ENCODE measurements at places on chromosomes 5 and 9.

GRCh38 chr5:33231214-33231710 lies 209.5 kb upstream of the TARS1 start:
- DNase-seq: no peak

GRCh38 chr9:1383899-1384455 lies 333.8 kb downstream of the DMRT2 start:
- DNase-seq: no peak

DNA sequence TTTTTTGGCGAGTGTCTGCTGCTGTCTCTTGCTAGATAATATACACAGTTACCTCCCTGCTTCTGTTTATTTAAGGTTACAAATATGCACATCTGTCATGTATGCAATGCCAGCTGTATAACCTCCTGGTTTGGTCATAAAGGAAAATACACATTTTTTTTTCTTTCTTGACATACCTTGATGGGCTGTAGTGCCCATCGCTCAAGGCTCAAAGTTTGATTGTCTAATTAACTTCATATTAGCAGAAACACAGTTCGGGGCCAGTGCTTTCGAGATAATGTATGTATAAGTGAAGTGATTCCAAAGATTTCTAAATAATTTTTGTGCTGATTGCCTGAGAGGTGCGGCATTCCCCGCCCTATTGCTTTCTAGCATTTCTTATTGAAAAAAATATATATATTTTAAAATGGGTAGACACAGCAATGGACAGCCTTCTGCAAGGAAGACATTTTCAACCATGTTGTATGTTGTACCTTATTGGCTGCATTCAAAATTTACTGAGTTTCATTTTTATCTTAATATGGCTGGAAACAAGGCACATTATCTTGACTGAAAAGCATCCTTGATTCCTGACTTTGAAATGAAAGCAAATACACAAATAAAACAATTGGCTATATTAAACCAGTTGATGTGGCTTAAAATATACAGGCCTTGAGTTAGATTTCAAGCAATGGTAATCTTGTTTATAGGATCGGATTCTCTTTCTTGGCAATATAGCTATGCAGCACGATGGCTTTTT lies 206.2 kb downstream of the MEF2C start:
- no peak for DNase-seq

DNA sequence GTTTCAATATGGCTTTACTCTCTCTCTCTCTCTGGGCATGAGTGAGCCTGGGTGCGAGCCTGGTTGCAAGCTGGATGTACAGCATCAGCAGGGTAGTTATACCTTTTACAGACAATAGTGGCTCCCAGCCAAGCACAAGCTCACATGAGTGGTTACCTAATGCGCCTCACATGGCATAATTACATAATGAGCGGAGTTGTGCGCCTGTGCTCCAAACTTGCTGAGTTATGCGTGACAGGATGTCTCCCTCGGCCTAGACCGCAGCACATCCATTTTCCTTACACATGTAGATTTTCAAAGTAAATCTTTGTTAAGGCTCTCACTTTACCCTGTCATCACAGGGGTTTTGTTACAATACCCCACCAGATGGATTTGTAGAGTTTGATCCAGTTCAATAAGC lies 233.5 kb upstream of the WWC1 start:
- DNase-seq: no peak

DNA sequence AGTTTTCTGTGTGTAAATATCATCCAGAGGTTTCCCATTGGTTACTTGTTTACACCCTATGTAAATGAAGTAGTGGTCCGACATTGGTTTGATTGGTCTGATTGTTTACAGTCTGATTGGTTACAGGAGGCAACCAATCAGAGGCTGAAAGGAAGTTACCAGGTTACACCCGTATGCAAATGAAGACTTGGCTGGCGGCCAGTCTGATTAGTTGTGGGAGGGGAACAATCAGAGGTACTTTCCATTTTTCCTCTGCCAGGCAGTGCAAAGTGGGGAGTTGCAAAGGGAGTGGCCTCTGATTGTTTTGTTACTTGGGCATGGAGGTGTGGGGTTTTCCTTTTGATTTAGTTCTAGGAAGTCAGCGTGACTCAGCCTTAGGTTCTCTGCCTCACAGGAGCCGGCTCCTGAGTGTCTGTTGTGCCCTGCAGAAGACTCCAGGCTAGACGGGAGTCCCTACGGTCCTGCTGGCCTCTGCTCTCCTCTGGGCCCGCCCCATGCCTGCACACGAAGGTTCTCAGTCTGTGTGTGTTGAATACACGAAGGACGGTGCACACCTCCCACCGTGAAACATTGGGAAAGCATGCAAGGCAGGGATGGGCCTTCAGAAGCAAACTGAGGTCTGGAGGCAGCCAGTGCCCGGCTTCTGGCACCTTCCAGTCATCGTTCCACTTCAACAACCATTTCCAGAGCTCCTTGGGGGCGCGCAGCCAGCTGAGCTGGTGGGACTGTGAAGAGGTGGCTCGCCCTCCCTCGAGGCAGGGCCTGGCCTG lies 42.9 kb downstream of the OLFM1 start:
- DNase-seq: peak; percentile 27

DNA sequence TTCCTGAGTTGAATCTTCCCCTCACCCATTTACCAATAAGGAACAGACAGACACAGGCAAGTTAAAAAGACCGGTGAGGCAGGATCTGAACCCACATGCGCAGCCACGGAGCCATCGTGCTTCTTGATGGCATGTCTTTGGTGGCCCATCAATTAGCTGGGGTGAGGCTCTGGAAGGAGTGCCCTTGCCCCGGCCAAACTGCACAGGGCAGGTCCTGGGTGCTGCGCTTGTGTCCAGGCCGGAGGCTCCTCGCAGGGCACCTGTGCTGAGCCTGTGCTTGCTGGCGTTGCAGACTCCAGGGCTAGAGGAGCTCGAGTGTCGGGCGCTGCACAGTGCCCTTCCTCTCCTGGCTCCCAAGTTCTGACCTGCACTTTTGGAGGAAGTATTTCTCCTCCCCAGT lies 66.4 kb downstream of the PSMB7 start:
- no peak for DNase-seq

GRCh38 chr5:173247510-173247909 lies 12.5 kb upstream of the NKX2-5 start:
- DNase-seq: no peak

DNA sequence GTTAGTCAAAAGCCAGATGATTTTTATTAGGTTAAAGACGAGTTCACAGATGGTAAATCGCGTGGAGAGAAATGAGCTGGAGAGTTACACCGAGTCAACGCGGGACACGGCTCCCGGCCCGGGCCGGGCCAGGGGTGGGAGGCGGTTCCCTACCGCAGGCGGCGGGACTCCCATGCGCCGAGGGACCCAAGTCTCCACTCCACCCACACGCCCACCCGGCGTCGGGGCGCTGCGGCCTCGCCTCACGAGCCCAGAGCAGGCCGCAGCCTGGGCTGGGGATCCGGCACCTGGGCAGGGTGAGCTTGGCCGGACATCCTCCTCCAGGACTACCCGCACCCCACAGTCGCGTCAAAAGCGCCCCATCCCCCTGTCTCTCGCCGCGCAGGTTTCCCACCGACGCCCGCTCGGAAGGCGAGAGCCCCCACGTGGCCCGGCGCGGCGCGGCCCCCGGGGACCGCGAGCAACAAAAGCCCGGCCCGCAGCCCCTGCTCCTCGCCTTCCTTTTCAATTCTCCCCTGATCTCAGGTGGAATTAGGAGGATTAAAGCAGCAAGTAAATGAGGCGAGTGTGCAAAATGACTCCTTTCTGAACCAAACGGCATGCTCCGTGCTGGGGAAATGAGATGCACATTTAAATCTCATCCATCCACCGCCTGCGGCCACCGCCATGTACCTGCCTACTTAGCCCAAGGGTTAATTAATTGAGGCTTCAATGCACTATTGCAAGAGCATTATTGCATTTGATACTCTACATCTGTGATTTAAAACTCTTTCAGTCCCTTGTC lies 196.5 kb upstream of the TBCA start:
- no peak for DNase-seq

- DNase-seq: no peak
These were observed 9.3 kb downstream of the CAST start for GRCh38 chr5:96671441-96671840.

DNA sequence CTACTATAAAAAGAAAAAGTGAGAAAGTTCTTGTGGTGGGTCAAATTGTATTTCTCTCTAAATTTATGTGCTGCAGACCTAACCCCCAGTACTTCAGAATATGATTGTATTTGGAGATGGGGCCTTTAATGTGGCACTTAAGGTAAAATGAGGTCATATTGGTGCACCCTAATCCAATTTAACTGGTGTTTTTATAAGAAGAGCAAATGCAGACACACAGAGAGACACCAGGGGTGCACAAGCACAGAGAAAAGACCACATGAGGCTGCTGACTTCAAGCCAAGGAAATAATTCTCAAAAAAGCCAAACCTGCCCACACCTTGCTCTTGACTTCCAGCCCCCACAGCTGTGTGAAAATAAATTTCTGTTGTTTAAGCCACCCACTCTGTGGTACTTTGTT lies 80.2 kb upstream of the HTR4 start:
- no peak for DNase-seq

GRCh38 chr9:13171261-13171660 lies 108.2 kb downstream of the MPDZ start:
- no peak for DNase-seq

DNA sequence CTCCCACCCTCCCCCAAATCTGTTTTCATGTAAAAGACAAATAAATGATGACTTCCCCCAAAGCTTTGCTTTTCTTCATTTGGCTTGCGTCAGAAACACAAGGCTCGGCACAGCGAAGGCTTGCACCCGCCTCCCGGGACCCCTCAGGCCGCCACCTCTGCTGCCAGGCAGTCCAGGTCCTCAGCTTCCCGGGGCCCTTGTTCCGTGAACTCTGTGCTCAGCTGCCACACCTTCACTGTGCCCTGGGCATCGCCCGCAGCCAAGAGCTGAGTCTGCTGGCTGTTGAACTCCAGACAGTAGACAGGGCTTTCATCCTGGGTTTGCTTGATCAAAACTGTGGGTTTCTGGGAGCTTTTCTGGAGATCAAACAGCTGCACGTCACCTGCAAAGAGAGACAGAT lies 23.0 kb downstream of the DYNC2I2 start:
- no peak for DNase-seq

- DNase-seq: no peak
These were observed 231.3 kb downstream of the ENC1 start for GRCh38 chr5:74409166-74409706.

- DNase-seq: no peak
These were observed 60.7 kb downstream of the LHFPL2 start for GRCh38 chr5:78587775-78588291.

DNA sequence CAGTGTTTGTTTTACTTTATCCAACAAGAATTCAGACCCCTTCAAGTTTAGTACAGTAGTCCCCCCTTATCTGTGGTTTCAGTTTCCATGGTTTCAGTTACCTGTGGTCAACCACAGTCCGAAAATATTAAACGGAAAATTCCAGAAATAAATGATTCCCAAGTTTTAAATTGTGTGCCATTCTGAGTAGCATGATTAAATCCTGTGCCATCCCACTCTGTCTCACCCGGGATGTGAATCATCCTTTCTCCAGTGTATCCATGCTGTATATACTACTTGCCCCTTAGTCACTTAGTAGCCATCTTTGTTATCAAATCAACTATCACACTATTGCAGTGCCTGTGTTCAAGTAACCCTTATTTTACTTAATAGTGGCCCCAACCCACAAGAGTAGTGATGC lies 153.8 kb upstream of the RASA1 start:
- DNase-seq: no peak

DNA sequence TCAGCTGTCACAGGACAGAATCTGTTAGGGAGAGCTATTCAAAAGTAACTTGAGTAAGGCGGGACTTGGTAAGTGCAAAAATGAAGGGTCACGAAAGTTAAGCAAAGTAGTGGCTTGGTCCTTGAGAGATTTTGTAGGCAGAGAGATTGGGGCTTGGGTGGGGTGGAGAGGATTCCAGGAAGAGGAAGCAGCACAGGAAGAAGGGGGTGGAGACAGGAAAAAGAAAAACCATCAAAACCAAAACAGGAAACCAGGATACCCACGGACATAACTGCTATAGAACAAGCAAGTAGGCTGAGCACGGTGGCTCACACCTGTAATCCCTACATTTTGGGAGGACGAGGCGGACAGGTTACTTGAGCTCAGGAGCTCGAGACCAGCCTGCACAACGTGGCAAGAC lies 3.7 kb downstream of the ROPN1L start:
- DNase-seq: no peak

GRCh38 chr5:140391732-140392131 lies 9.9 kb upstream of the ANKHD1 start:
- no peak for DNase-seq

DNA sequence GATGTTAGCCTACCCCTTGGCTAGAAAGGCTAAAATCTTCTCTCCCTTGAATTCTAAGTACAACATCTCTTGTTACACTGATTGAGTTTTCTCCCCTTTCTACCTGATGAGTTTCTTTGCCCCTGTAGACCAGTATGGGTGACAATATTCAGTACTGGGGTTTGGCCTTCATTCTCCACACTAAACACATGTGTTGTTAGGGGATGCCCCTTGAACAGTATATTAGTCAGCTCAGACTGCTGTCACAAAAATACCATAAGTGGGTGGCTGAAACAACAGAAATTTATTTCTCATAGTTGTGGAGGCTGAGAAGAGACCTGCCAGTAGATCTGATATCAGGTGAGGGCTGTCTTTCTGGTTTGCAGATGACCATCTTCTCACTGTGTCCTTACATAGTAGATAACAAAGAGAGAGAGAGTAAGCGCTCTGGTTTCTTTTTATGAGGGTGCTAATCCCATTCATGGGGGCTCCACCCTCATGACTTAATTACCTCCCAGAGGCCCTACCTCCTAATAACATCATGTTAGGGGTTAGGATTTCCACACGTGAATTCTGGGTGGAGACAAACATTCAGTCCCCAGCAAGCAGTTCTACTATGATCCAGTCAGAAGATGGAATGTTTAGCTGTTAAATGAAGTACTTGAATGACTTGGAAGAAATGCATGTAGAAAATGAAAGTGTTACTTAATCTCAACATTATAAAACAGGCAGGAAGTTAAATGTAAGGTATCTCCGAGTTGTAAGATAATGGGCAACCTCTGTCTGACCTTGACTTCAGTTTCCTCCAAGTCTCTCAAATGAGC lies 17.5 kb downstream of the VLDLR start:
- DNase-seq: no peak

- no peak for DNase-seq
These were observed 699.5 kb downstream of the CETN3 start for GRCh38 chr5:89710006-89710405.

GRCh38 chr9:133429641-133430161 lies 7.5 kb downstream of the ADAMTS13 start:
- DNase-seq: no peak

GRCh38 chr9:110788871-110789270 lies 120.3 kb downstream of the MUSK start:
- no peak for DNase-seq

Data from head of caudate nucleus (tissue), 42 donors.